Naive thymus-derived CD4-positive, alpha-beta T cell (primary cell): ENCODE measurements at places on chromosomes 12 and 14.

DNA sequence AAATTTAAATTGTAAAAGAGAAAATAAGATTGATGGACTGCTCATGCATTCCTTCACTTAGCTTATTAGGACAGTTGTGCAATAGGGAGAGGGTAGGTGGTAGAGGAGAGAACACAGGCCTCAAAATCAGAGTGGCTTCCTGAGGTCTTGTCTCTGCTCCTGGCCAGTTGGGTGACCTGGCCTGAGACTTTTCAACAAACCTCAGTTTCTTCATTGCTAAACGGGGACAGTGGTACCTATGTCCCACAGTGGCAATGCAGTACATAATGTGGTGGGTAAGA, 2.6 kb downstream of the MAP3K12 start:
- no peak for DNase-seq

- DNase-seq = no peak
Observed at GRCh38 chr14:61644175-61644574, 51.1 kb upstream of the HIF1A start.

DNA sequence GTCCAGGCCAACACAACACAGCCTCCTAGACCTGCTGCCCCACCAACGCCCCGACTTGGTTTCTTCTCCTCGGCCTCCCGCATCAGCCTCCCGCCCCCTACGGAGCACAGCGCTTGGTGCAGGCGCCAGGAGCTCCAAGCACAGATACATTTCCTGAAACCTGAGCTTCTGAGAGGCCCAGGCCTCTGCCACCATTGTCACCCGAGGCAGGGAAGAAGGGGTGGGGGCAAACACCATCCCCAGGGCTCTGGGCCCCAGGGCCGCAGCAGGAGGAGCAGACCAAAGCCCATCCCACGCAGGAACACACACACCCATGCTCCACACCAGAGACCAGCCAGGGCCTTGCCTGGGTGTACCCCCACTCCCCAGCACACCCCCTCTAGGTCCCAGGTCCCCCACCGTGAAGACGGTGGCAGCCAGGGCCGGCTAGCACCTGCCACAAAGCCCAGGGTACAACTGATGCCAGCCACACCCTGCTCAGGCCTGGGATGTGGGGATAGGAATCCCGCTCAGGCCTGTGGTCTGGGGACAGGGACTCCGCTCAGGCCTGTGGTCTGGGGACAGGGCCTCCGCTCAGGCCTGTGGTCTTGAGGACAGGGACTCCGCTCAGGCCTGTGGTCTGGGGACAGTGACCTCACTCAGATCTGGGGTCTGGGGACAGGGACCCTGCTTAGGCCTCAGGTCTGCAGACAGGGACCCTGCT, 5.4 kb downstream of the JAG2 start:
- no peak for DNase-seq

DNA sequence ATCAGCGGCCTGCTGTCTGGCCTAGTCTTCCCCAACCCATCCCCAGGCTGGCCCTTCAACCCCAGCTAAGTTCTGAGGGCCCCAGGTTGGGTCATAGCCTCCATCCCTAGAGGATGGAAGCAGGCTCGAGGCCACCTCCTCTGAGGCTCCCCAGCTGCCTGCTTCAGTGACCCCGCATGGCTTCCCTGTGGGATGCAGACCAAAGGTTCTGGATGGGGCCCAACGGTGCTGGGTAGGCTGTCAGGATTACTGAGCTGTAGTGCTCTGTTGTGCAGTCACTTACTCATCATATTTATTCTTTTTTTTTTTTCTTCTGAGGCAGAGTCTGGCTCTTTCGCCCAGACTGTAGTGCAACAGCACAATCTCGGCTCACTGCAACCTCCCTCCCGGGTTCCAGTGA, 92.0 kb downstream of the IRF2BPL start:
- DNase-seq = no peak

DNA sequence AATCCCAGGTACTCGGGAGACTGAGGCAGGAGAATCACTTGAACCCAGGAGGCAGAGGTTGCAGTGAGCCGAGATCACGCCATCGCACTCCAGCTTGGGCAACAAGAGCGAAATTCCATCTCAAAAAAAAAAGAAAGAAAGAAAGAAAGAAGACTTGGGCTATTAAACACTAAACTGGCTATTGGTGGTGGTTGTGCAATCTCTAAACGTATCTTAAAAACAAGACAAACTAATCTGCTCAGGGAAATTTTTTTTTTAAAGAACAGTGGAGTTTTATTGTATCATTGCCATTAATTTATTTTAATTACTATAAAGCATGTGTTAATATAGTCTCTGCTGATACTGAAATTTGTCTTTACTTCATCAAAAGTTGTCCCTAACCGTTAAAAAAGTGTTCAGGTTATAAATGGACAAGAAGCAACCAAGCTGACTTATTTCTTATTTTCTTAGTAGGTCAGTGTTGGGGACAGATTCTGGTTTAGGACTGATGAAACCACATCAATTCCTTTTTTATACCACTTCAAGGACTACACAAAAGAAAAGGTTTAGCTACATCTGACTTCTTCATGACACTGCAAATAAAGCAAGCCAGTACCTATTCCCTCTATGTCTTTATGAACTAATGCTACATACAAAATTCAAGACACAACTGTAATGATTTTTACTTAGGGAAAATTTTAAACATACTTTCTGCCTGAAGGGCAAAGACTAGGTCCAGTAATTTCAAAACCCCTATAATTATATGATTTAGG, 68.7 kb upstream of the KRAS start:
- DNase-seq = no peak
